Kidney (tissue), 22 donors: ENCODE measurements at places on chromosomes 3 and 15. TPM values are rescaled to one million over a fixed set of nuclear protein-coding genes. Genes with fewer than 3 reads are reported as not detected.

GRM2 gene
- polyA plus RNA-seq = not detected

CALML4 gene
- 54.7 TPM for polyA plus RNA-seq

RASA2 gene
- polyA plus RNA-seq = 2.2 TPM

FRMD4B gene
- 11.8 TPM for polyA plus RNA-seq

SCAMP5 gene
- polyA plus RNA-seq = 29.5 TPM

CHRM5 gene
- not detected for polyA plus RNA-seq

ZNF502 gene
- 2.3 TPM for polyA plus RNA-seq

SLC6A1 gene
- not detected for polyA plus RNA-seq

ITIH4 gene
- 12.9 TPM for polyA plus RNA-seq

CAV3 gene
- not detected for polyA plus RNA-seq

HHLA2 gene
- 18.8 TPM for polyA plus RNA-seq

SRP14 gene
- polyA plus RNA-seq = 867 TPM

TPRG1 gene
- 0.37 TPM for polyA plus RNA-seq

ILDR1 gene
- 11.9 TPM for polyA plus RNA-seq

LCTL gene
- polyA plus RNA-seq = not detected

CYP1A1 gene
- 0.26 TPM for polyA plus RNA-seq

FAM81A gene
- polyA plus RNA-seq = 10.4 TPM

GOLGA6C gene
- not detected for polyA plus RNA-seq

ASB14 gene
- not detected for polyA plus RNA-seq

NANOGP8 gene
- not detected for polyA plus RNA-seq

SLC35G2 gene
- 4.2 TPM for polyA plus RNA-seq

GOLGA6D gene
- not detected for polyA plus RNA-seq

ADAMTS17 gene
- 1.7 TPM for polyA plus RNA-seq

CCR3 gene
- not detected for polyA plus RNA-seq

COL6A6 gene
- not detected for polyA plus RNA-seq

FETUB gene
- not detected for polyA plus RNA-seq

FGF12 gene
- polyA plus RNA-seq = 3.7 TPM

SLC2A2 gene
- polyA plus RNA-seq = 31.0 TPM

RAB6B gene
- 6.6 TPM for polyA plus RNA-seq

SLCO3A1 gene
- polyA plus RNA-seq = 12.8 TPM

CHST2 gene
- polyA plus RNA-seq = 4.4 TPM

KBTBD13 gene
- not detected for polyA plus RNA-seq

AGBL1 gene
- polyA plus RNA-seq = not detected

PLD1 gene
- 11.2 TPM for polyA plus RNA-seq

IL17RE gene
- polyA plus RNA-seq = 7.5 TPM

GPR62 gene
- polyA plus RNA-seq = 0.41 TPM

TTLL13 gene
- polyA plus RNA-seq = 0.88 TPM

LINGO1 gene
- polyA plus RNA-seq = 6.8 TPM

CELSR3 gene
- 0.17 TPM for polyA plus RNA-seq

PPP1R14D gene
- polyA plus RNA-seq = 4.0 TPM
